ENCODE measurements at places on chromosomes 11 and 22. TPM values are rescaled to one million over a fixed set of nuclear protein-coding genes. Genes with fewer than 3 reads are reported as not detected.

DNA sequence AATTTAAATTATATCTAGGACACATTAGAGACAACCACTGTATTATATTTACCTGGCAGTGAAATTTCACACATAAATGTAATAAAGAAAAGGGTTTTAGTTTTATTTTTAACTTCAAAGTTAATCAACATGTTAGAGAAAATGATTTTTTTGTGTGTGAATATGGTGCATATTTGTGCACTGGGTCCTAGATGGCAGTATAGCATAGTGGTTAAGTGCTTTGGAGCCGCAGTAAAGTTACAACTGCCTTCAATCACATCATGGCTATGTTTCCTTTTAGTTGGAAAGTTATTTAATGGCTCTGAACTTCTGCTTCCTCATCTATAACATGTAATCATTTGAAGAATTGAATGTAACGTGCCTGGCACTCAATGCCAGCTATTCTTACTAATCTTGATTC is 108.9 kb upstream of the DDI1 start:
- H3K4me1 ChIP-seq = peaks cover 2% of the 10 kb centered on the region
- no peaks in the 10 kb centered on the region for H3K27me3 ChIP-seq
- no peaks in the 10 kb centered on the region for H3K36me3 ChIP-seq
- no peak for DNase-seq
- H3K4me3 ChIP-seq = no peak overlapping the region
- no peak overlapping the region for H3K27ac ChIP-seq

Gene SOX6
- total RNA-seq = 13.4 TPM

- peaks cover 39% of the 10 kb centered on the region for H3K36me3 ChIP-seq
- H3K27ac ChIP-seq = peak overlapping the region; percentile 89
- peak; percentile 91 for DNase-seq
- H3K27me3 ChIP-seq = no peaks in the 10 kb centered on the region
- H3K4me1 ChIP-seq = peaks cover 45% of the 10 kb centered on the region
Observed at GRCh38 chr11:3000032-3000961, 8.2 kb upstream of the NAP1L4 start.

DNA sequence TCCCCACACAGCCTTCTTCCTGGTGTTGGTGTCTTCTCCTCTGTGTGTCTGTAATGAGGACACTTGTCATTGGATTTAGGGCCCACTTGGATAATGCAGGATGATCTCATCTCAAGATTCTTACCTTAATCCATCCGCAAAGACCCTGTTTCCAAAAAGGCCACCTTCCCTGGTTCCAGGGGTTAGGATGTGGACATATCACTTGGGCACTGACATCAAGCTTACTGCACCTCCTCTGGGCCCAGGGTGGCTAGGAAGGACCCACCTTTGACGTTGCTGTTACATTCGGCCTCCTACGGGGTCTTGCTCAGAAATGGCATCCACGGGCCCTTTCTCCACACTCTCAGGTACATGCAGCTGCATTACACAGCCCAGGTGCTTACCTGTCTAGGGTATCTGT is 535.9 kb downstream of the BRD1 start:
- no peaks in the 10 kb centered on the region for H3K4me1 ChIP-seq
- no peak overlapping the region for H3K27ac ChIP-seq
- no peak overlapping the region for H3K4me3 ChIP-seq
- H3K27me3 ChIP-seq = no peaks in the 10 kb centered on the region
- DNase-seq = peak; percentile 34

DNA sequence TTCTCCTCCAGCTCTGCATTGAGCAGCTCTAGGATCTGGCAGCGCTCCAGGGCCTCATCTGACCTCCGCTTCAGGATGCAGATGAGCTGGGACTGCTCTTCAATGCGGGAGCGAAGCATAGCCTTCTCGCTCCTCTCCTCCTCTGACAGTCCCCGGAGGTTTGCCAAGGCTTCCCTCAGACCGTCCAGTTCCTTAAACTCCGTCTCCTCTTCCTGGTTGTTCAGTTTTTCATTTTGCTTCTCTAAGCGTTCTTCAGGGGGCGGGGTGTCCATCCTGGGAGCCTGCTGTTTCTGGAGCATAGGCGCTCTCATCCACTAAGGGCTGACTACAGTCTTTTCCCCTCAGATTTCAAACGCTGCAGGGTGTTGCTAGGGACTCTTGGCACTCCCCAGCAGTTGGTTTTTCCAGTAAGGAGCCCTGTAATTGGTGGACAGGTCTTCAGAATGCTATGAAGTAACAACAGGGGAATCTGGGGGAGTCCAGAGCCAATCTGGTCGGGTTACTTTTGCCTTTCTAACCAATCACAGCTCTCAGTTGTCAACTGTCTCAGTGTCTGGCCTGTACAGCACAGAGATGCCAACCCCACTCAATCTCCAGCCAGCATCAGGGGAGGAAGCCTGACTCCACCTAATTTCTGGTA is at the start of gene CCDC89:
CCDC89 (minus strand) TSS at position 376 of the 640 bp plus-strand sequence; CDS start at position 311, 65 bp downstream.
- no peak for DNase-seq
- H3K27me3 ChIP-seq = peaks cover 8% of the 10 kb centered on the region
- H3K27ac ChIP-seq = no peak within 1 kb of the TSS
- H3K36me3 ChIP-seq = no peaks in the 10 kb centered on the region
- peaks cover 1% of the 10 kb centered on the region for H3K4me1 ChIP-seq

DNA sequence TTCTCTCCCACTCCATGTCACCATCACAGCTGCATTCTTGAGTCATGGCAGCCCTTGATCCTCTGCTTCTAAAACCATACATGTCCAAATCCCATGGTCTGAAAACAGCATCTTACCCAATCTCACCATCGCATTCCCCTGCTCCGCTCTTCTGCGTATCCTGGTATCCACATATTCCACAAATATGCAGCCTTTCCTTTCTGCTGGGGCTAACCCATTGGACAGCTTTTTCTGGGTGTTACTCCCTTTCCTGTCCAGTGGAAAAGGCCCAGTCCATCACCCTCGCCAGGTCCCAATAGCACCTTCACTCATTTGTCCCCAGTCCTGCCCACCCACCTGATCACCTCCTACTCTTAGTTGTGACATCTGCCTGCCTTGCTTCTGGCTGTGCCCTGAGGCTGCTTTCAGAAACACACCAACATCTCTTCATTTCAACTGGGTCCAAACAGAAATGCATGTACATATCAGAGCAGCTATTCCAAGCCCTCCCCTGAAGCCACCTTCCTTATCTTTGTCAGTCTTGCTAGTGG is 237.6 kb upstream of the TBCEL start:
- H3K27ac ChIP-seq = no peak overlapping the region
- H3K4me3 ChIP-seq = no peak overlapping the region
- H3K4me1 ChIP-seq = no peaks in the 10 kb centered on the region
- H3K36me3 ChIP-seq = no peaks in the 10 kb centered on the region

DNA sequence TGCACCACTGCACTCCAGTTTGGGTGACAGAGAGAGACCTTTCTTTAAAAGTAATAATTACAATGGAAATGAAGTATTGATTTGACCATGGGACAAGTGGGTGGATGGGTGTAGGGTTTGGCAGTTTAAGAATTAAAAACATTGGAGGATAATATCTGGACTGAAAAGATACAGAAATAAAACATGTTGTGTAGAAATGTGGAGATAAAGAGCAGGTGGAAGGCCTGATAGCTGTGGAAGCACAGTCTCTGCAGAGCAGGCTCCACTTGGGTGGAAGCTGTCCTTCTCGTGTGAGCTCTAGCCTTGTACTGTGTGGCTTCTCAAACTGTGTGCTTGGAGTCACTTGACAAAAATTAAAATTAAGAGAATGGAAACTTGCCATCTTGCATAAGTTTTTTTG is 25.6 kb downstream of the APLP2 start:
- H3K4me3 ChIP-seq = no peak overlapping the region
- peaks cover 4% of the 10 kb centered on the region for H3K36me3 ChIP-seq
- no peaks in the 10 kb centered on the region for H3K27me3 ChIP-seq

DNA sequence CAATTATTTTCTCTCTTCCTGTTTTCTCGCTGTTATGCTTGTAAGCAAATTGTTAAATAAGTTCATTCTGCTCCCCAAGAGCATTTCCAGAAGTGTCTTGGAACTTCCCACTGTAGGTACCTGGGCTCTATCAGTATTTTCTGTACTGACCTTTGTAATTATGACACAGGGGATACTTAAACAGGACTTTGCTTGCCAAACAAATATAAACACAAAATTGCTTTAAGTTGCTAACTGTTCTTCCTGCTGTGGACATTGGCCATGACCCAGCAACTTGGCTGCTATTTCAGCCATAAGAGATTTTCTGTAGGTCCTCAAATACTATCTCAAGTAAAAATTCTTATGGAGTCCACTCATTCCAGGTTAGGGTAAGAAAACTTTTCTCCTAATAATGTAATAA is 30.1 kb downstream of the SYT9 start:
- no peak overlapping the region for H3K4me3 ChIP-seq
- no peaks in the 10 kb centered on the region for H3K4me1 ChIP-seq
- H3K27ac ChIP-seq = no peak overlapping the region
- H3K27me3 ChIP-seq = no peaks in the 10 kb centered on the region
- H3K36me3 ChIP-seq = no peaks in the 10 kb centered on the region
- DNase-seq = no peak

Gene SERGEF
- 27.1 TPM for total RNA-seq

DNA sequence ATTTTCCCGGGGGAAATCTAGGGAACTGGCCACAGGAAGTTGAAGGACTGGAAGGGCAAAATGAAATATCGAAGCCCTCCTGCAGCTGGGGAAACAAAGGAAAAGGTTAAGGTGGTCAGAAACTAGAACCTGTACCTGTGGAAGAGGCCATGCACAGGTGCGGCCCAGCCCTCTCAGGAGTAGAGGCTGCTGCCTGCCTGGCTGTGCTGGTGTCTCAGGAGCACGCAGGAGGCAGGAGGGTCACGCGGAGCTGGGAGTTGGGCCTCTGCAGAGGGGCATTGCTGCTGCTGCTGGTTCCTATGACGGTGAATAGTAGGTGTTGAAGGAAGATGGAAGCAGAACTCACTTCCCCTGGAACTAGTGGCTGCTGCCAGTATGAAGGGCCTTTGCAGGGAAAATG is 425.7 kb downstream of the NTM start:
- H3K27me3 ChIP-seq = peaks cover 65% of the 10 kb centered on the region
- H3K36me3 ChIP-seq = no peaks in the 10 kb centered on the region
- H3K27ac ChIP-seq = no peak overlapping the region
- no peaks in the 10 kb centered on the region for H3K4me1 ChIP-seq

Gene HDHD5
- total RNA-seq = 30.7 TPM

DNA sequence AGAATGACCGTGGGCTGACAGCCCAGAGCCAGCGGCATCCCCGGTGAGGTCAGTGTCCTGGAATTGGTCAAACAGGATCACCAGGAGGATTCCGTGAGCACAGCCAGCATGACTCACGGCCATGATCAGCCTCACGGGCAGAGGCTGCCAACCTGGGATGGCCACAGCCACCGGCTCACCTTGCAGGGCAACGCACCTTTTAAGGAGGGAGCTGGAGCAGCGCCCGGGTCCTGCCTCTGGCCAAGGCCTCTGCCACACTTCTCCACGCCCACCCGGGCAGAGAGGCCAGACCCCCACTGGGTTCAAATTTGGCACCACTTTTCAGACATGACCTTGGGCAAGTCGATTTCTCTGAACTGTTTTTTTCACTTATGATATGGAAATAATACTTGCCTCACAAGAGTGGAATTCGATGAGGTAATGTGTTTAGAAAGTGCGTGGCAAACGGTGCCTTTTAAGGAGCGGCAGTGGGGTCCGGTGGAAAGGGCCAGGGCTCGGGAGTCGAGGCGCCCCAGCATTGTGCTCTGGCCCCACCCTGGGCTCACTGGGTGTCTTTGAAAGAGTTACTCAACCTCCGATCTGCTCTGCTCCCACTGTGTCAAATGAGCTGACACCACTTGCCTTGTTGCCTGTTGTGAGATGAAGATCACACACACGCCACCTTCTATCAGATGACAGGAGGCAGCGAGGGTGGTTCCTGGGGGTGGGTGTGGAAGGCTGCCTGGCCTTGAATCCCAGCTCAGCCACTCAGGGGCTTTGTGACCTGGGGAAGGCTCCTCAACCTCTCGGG is 16.0 kb downstream of the TXN2 start:
- H3K27ac ChIP-seq = peak overlapping the region; percentile 93
- no peaks in the 10 kb centered on the region for H3K27me3 ChIP-seq
- no peak overlapping the region for H3K4me3 ChIP-seq
